ENCODE measurements at places on chromosomes 1 and 21.

GRCh38 chr1:200400556-200400955 lies 9.3 kb downstream of the ZNF281 start:
- no peaks in the 10 kb centered on the region for H3K27me3 ChIP-seq
- H3K4me1 ChIP-seq = peaks cover 8% of the 10 kb centered on the region
- no peak overlapping the region for H3K27ac ChIP-seq
- DNase-seq = no peak

DNA sequence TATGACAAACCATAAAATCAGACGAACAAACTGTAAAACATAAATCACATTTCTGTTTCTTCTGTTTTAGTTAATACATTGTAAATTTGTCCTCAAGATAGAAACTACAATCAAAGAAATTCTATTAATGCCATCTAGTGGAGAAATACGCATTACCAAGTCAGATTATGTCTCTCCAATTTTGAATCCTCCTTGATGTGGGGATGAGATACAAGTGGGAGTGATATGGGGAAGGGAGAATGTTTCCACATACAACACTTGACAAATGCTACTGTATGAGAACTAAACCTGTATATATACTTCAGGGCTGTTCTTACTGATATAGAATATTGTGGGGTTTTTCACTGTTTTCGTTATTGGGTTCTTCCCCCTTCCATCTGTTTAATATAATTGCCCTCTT lies 2.6 kb downstream of the HFM1 start:
- H3K4me1 ChIP-seq = peaks cover 11% of the 10 kb centered on the region
- no peak for DNase-seq
- no peaks in the 10 kb centered on the region for H3K36me3 ChIP-seq
- H3K4me3 ChIP-seq = no peak overlapping the region

DNA sequence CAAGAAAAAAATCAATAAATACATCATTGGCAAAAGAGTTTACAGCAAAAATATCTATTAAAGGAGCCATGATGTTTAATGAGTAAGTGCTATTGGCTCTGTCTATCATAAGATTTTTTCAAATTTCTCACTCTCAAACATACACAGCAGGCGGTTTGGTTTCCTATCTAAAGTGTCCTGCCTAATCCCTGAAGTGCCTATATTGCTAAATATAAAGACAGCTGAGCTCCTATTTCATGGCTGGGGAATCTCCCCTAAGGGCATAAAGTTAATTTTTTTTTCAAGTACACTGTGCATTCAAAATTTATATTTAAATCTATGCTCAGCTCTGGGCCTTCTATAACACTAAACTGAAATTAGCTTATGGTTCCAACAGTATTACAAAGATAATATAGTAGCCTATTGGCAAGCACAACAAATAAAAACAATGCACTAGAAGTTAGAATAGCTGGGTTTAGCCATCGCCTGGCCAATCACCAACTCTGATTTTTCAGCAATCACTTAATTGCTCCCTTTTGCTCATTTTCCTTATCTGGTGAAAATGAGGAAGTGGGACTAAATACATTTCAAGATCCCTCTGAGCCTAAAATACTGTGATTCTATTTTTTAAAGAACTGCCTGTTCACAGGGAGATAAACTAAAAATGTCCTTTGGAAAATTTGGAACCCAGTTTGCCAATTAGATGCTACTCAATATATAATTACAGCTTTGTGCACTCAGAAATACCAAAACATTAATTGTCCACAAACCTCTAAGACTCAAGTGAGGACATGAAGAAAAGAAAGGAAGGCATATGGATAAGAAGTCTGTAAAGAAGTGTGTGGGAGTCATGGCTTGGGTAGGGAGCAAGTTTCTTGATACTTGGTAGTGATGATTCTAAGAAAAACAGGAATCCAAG lies 62.5 kb downstream of the WDR64 start:
- no peaks in the 10 kb centered on the region for H3K36me3 ChIP-seq
- H3K4me1 ChIP-seq = no peaks in the 10 kb centered on the region
- H3K27ac ChIP-seq = no peak overlapping the region
- DNase-seq = no peak
- H3K4me3 ChIP-seq = no peak overlapping the region

- H3K4me1 ChIP-seq = no peaks in the 10 kb centered on the region
- H3K27me3 ChIP-seq = no peaks in the 10 kb centered on the region
- H3K27ac ChIP-seq = no peak overlapping the region
- H3K4me3 ChIP-seq = no peak overlapping the region
- H3K36me3 ChIP-seq = no peaks in the 10 kb centered on the region
- DNase-seq = no peak
Observed at GRCh38 chr1:232776526-232777106, 28.6 kb upstream of the MAP10 start.

DNA sequence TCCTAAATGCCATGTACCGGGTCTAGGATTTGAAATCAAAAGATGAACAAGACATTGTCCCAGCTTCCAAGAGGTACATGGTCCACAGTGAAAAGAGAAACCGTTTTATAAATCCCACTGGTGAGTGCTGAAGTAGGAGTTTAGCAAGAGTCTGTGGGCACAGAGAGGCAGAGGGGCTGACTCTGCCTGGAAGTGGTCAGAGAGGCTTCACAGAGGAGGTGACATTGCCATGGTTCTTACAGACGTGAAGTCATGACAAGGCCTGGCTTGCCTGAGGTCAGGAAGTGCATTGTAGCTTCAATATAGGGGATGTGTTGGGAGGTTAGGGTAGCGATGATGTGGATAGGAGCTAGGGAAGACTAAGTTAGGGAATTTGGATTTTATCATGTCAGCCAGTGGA lies 28.4 kb downstream of the MAPKAPK2 start:
- H3K36me3 ChIP-seq = no peaks in the 10 kb centered on the region
- DNase-seq = no peak
- no peak overlapping the region for H3K27ac ChIP-seq
- H3K27me3 ChIP-seq = no peaks in the 10 kb centered on the region

GRCh38 chr1:66787641-66788040 lies 13.4 kb downstream of the INSL5 start:
- H3K4me3 ChIP-seq = no peak overlapping the region
- no peaks in the 10 kb centered on the region for H3K27me3 ChIP-seq
- H3K36me3 ChIP-seq = no peaks in the 10 kb centered on the region
- peaks cover 15% of the 10 kb centered on the region for H3K4me1 ChIP-seq
- DNase-seq = no peak

DNA sequence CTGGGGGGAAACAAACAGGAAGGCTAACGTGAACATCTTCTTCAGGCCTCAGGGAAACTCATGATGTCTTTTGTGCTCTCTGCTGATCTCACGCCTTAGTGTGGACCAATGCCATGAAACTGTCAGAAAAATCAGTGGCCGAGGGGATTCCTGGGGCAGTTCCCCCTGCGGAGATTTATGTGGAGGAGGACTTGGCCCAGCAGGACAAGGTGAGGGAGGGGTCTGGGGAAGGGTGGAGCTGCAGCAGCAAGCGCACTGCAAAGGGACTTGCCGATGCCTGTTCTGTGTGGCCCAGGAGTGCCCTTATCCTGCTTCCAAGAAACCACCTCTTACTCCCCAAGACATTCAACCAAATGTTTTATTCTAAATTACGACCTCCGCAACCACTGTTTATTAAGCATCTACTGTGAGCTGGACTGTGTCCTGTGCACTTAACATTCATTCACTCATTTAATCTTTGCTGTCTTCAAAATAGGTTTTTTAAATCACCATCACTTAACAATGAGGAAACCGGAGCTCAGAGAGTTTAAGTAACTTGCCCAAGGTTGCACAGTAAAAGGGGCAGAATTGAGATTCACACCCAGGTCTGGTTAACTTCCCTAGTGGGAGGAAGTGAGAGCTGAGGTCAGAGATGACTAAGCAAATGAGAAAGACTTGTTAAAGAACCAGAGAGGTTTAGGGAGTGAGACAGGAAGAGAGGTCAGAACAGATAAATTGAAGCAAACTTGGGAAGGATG lies 49.7 kb downstream of the FHAD1 start:
- H3K36me3 ChIP-seq = no peaks in the 10 kb centered on the region
- H3K4me3 ChIP-seq = no peak overlapping the region
- H3K27ac ChIP-seq = no peak overlapping the region
- peaks cover 2% of the 10 kb centered on the region for H3K27me3 ChIP-seq
- DNase-seq = no peak

DNA sequence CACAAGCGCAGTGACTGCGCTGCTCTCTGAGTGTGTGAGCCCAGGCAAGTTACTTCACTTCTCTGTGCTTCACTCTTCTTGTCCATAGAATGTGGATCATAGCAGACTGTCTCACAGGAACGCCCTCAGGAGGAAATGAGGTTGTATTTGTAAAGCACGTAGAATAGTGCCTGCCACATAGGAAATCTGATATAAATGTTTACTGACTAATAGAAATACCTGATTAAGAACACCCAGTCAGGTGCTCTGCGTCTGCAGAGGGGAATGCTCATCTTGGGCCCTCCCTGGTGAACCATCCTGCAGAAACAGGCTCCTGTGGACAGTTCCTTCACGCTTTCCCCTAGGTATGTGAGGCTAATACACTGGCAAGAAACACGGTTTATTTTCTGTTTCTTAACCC lies 100.3 kb downstream of the BEND5 start:
- no peak for DNase-seq
- H3K4me1 ChIP-seq = no peaks in the 10 kb centered on the region
- no peak overlapping the region for H3K27ac ChIP-seq

- no peaks in the 10 kb centered on the region for H3K27me3 ChIP-seq
- DNase-seq = no peak
- peaks cover 2% of the 10 kb centered on the region for H3K4me1 ChIP-seq
- H3K36me3 ChIP-seq = no peaks in the 10 kb centered on the region
- no peak overlapping the region for H3K27ac ChIP-seq
- H3K4me3 ChIP-seq = no peak overlapping the region
Observed at GRCh38 chr1:114310695-114311271, 157.1 kb upstream of the SYT6 start.

GRCh38 chr1:44035726-44036408 lies 4.6 kb upstream of the SLC6A9 start:
- DNase-seq = no peak
- no peak overlapping the region for H3K4me3 ChIP-seq
- no peaks in the 10 kb centered on the region for H3K36me3 ChIP-seq
- H3K4me1 ChIP-seq = peaks cover 12% of the 10 kb centered on the region

DNA sequence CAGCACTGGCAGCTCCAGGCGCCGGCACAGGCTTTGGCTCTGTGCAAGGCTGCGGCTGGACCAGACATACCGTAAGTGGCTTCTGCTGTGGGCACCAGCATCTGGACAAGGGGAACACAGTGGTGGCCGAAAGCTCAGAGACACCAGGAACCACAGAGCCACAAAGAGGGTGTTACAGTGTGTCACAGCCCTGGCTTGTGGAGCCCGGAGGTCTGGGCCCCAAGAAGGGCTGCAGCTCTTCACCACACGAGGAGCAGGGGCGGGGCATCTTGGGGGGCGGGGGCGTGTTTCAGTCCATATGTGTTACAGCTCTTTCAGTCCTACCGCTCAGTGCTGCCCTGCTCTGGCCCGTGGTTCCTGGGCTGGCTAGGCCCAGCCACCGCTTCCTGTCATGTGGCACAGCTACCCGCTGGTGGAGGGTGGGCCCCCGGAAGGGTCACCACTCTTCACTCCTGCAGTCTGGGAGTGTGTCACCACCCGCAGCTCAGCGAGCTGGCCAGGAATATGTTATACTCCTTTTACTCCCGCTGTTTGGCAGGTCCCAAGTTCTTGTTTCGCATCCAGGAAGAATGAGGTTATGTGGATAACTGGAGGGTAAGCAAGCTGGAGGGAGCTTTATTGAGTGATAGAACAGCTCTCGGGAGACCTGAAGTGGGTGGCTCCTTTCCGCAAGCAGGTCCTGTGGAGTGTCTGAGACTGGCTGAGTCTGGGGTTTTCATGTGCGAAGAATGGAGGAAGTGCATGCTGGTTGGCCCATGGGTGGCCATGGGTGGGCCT lies 3.3 kb upstream of the LSM10 start:
- no peak overlapping the region for H3K4me3 ChIP-seq
- no peak for DNase-seq
- H3K27ac ChIP-seq = no peak overlapping the region
- H3K27me3 ChIP-seq = no peaks in the 10 kb centered on the region
- H3K4me1 ChIP-seq = peaks cover 21% of the 10 kb centered on the region
- H3K36me3 ChIP-seq = no peaks in the 10 kb centered on the region

DNA sequence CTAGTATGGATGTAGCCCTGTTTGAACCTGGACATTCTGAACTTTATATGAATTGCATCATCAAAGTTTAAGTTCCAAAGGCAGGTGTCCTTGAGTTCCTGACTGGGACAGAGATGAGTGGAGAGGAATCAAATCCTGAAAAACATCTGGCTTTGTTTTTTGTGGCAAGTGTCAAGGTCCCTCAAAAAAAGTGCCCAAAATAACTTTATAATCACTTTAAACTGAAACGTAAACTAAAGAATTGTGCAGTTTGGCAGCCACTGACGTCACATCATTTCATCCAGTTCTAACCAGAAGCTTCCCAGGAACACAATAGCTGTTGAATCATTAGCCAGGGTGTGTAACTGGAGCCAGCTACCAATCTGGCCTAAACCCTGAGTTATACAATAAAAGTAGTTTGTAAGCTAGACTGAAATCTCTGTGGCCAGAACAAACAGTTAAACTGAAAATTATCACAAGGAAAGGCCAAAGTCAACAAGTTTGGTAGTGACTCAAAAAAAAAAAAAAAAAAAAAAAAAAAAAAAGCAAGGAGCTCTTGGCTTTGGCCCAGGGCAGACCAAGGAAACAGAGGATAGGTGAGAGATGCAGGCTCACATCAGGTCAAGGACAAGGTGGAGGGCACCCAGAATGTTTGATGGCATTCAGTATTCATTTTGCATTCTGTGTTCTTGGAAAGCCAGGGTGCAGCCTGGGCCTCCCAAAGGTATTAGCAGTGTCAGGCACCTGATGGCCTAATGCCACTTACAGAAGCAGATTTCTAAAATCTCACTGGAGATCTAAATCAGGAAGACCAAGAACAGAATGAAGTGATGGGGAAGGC lies 74.3 kb downstream of the TNFSF18 start:
- H3K27ac ChIP-seq = no peak overlapping the region
- no peaks in the 10 kb centered on the region for H3K4me1 ChIP-seq
- no peaks in the 10 kb centered on the region for H3K36me3 ChIP-seq
- H3K4me3 ChIP-seq = no peak overlapping the region
- no peak for DNase-seq
- no peaks in the 10 kb centered on the region for H3K27me3 ChIP-seq

GRCh38 chr1:27471477-27471876 lies 18.5 kb downstream of the WASF2 start:
- no peak overlapping the region for H3K27ac ChIP-seq
- H3K36me3 ChIP-seq = peaks cover 4% of the 10 kb centered on the region
- no peak for DNase-seq
- no peaks in the 10 kb centered on the region for H3K27me3 ChIP-seq
- no peaks in the 10 kb centered on the region for H3K4me1 ChIP-seq

- H3K4me3 ChIP-seq = no peak overlapping the region
- no peak for DNase-seq
- H3K36me3 ChIP-seq = no peaks in the 10 kb centered on the region
- peaks cover 8% of the 10 kb centered on the region for H3K27me3 ChIP-seq
- H3K4me1 ChIP-seq = no peaks in the 10 kb centered on the region
Observed at GRCh38 chr1:178341261-178341956, 155.4 kb downstream of the CLEC20A start.

Measured in DND-41 (cell line).